Activated CD8-positive, alpha-beta memory T cell treated with anti-CD3 and anti-CD28 coated beads, Interleukin-2, amount 10 ng/mL, durations not matched to agents 7 days and 5 days (primary cell): ENCODE measurements at places on chromosomes 5 and 9.

DNA sequence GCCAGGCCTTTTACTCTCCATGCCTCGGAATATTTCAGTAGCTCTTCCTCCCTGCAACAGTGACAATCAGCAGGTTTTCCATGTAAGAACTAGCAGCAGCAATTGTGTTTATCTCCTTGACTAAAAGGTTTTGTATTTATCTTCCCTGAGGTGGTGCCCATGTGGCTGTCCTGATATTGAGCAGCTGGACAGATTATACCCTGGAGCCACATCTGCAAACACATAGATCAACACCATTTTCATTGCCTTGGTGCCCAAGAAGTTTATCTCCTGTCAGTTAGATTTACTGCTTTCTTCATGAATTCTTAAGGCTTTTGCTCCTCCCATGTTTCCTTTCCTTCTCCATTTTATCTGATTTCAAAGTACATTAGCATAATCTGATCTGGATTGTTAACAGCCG lies 378.4 kb downstream of the SPATA31D1 start:
- no peak for DNase-seq

DNA sequence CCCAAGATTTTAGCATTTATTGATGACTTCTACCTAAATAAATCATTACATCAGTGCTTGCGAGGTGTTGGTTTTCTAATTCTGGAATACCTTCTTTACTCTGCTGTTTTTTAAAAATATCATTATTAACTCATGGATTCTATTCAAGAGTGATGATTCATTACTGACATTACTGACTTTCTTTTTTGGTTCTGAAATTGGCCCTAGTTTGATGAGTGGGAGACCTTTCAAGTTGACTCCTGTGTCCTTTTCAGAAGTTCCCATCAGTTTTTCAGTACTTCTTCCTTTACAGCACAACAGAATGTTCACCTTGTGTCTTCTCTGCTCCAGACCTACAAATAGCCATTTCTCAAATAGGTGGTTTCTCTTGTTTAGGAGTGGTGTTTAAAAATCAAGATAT lies 114.1 kb downstream of the PCSK5 start:
- no peak for DNase-seq

GRCh38 chr9:19495186-19496028 lies 86.6 kb downstream of the ACER2 start:
- no peak for DNase-seq

- DNase-seq: no peak
These were observed 168.0 kb downstream of the TAF11L14 start for GRCh38 chr5:17802256-17802655.

GRCh38 chr9:124258607-124259157 lies 933 bp downstream of the NEK6 start:
- DNase-seq: no peak

DNA sequence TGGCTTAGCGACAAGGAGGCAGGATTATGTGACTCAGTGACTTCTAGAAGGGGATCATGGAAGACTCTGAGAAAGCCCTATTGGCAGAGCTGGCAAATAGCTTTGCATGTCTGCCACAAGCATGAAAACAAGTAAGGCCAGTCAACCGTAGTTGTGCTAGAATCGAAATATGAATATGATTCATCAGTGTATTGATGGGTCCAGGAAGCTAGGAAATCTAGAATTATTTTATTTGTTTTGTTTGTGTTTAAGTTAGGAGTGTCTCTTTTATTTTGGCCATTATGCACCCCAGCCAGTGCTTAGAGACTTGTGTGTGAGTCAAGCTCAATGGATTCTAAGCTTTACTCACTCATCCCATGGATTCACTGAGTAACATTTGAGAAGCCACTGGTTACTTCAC lies 3.8 kb upstream of the ITGA2 start:
- no peak for DNase-seq

GRCh38 chr5:111494355-111494999 lies 17.9 kb downstream of the STARD4 start:
- no peak for DNase-seq

GRCh38 chr5:108884736-108885135 lies 137.0 kb downstream of the FER start:
- no peak for DNase-seq

DNA sequence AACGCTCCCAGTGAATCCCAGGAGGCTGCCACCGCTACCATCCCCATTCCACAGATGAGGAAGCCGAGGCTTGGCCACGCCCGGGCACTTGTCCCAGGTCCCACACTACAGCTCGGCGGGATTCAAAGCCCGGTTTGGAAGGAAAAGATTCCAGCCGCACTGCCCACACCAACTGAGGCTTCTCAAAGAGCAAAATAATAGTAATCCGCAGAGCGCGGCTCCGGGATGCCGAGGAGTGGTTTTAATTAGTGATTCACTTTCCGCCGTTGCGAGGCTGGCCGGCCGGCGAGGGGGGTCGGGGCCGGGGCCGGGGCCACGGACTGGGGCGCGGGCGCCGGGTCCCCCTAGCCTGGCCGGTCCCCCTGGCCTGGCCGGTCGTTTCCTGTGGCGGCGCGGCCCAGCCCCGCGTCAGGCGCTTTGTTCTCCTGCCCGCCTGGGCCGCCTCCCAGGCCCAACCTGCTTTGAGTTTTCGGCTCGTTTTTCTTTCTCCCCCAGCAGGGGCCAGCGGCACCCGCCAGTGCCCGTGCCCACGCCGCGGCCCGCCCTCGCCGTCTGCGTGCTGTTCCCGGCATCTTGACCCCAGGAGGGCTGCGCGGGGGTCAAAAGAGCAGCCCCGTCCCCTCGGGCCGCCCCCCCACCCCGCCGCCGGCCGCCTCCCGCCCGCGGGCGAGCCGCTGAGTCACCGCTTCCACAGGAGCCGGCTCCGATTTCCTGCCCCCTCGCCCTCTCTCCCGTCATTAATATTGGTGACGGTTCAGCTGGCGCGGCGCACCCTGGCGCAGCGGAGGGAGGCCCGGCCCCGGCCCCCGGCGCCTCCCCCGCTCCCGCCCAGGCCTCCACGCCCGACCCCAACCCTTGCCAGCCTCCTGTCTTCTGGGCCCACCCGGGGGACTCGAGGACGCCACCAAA lies 31.2 kb downstream of the FGF18 start:
- no peak for DNase-seq

DNA sequence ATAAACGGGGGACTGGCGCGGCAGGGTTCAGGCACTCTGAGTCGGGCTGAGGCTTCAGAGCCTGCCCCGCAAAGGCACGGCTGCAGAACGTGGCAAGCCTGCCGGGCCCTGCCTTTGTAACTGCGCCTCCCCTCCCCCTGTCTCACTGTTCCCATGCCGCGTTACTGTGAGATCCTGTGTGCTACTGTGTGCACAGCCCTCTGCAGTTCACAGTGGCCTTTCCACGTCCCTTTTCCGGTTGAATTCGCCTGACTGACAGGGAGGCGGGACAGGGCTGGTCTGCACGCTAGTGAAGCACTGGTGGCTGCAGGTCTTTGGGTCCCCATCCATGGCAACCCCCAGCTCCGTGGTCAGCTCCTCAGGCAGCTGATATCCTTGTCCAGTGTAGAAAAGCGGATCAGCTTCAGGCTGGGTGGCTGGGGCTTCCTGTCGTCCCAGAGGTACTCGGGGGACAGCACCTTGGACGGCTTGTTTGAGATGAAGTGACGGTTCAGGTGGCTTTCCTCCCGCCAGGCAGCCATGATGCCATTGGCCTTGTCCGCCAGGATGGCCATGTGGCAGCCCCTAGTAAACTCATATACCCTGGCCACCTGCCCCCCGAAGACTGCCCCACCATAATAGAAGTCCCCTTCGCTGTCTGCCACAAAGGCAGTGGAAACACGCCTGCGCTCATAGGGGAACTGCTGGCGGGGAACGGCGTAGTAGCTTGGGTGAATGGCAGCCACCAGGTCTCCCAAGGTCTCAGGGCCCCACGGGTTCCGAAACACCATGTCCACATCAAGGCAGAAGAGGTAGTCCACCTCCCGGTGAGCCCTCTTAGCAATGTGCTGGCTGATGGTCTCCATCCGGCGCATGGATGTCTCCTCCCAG lies 10.3 kb downstream of the GBGT1 start:
- no peak for DNase-seq

- no peak for DNase-seq
These were observed 86.1 kb downstream of the ADAMTS6 start for GRCh38 chr5:65395526-65396155.

GRCh38 chr9:36217256-36217968 lies 26.7 kb downstream of the CLTA start:
- no peak for DNase-seq

DNA sequence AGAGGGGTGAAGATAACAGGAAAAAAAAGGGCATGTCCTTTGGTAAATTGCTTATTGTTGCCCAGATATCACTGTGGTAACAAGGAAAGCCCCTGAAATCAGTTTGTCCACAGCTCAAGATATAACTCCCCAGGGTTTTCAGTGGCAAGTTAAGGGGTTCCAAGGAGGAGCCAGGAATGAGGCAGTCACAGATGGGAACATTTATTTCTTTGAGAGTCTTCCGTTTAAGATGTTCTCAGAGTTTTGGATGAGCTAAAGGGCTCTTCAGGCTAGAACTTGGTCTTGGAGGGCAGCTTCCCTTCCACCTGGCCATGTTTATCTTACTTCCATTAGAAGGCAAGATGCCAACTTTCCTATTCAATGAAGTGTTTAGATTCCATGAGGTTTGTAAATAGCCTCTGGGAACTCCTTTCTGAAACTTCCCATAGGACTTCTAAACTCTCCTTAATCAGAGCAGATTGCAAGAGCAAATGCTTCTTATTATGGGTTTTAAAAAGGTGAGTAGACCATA lies 277.6 kb upstream of the TNC start:
- no peak for DNase-seq

GRCh38 chr5:39822020-39822419 lies 397.2 kb upstream of the DAB2 start:
- no peak for DNase-seq

DNA sequence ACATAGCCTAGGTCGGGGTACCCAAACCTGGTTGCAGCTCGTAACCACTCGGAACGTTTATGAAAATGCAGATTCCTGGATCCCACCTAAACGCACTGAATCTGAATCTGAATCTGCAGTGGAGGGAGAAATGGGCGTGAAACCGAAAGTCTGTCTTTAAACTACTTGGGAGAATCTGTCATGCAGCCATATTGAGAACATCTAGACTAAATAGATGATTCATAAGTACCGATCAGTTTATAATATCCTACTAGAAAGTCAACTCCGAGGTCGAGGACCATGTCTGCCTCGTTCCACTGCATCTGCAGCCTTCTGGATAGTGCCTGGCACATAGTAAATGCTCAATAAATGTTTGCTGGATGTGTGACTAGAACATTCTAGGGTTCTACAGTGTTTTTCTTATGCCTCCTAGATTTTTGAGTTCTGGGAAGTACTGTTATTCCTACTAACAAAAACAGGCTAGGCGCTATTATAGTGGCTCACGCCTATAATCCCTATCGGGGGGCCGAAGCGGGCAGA lies 632 bp downstream of the COQ4 start:
- no peak for DNase-seq

DNA sequence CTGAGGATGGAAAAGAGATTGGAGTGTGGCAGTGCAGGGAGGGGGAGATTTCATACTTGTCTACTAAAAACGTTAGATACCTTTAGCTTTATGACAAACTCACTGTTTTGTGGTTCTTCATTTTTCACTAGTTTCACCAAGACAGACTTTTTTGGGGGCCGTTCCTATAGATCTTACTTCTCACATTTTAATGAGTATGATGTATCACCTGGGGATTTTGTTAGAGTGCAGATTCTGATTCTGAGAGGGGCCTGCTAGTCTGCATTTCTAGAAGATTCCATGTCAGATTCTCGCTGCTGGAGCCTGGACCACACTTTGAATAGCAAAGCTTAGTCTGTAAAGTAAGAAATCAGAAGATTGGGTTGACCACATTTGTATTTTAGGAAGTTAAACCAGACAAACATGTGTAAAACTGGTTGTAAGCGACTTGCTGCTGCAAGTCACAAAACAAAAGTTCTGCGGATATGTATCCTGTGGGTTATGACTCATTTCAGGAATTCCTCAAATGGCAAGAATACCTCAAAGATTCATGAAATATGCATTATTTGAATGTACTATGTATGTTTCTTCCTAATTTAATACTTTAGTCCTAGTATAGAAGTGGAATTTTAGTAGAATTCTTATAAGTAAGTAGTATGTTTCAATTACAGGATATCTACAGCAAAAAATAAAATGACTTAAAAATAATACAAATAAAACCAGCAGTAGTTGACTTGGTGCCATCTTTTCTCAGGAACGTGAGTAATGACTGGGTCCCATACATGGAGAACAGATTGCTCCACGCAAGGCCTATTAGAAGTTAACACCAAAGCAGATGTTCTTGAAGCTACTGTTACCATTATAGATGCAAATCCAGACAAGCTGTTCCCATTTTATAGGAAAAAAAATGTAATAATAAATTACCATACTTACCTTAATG lies 27.8 kb downstream of the NFIL3 start:
- peak; percentile 53 for DNase-seq

DNA sequence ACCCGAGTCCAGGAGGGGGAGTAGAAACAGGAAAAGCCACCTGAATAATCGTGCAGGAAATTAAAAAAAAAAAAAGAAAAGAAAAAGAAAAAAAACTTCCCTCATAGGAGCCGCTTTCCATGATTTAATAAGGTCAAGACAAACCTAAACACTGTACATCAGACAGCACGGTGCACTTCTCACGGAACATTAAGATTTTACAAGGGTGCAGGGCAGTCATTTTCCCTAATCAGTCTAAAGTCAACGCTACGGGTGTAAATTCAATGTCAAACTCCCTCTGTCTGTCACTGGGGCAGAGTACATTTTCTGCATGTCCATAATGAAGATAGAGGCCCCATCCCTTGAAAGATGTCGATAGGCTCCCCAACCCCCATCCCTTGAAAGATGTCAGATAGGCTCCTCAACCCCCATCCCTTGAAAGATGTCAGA lies 139.7 kb downstream of the TSSK1B start:
- DNase-seq: no peak

- no peak for DNase-seq
These were observed 135.1 kb downstream of the CSNK1G3 start for GRCh38 chr5:123647066-123647465.

DNA sequence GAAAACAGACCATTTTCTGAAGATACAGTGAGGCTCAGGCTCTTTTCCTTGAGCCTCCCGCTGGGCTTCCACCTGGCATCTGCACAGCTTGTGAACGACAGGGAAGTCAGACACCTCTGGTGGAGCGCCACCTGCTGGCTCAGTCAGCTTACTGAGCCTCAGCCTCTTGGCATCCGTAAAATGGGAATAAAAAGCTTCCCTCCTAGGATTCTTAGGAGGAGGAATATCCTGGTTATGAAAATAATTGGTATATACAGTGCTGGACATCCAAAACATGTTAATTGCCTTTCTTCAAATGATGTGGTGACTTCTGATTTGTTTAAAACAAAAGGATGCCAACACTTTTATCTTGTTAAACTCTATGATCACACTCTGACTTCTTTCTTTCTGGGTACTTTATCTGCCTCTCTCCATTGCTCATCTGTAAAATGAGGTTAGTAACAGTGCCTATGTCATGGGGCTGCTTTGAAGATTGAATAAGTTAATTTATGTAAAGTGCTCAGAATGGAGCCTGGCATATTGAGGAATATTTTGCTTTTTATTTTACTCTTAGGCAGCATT lies 67.5 kb downstream of the MAMDC2 start:
- peak; percentile 65 for DNase-seq

- no peak for DNase-seq
These were observed 833 bp upstream of the MROH2B start for GRCh38 chr5:41071975-41072374.
